ENCODE measurements at places on chromosomes 2 and 18.
A peak's percentile ranks its signal among the peaks of the same experiment; 100 is the strongest.

DNA sequence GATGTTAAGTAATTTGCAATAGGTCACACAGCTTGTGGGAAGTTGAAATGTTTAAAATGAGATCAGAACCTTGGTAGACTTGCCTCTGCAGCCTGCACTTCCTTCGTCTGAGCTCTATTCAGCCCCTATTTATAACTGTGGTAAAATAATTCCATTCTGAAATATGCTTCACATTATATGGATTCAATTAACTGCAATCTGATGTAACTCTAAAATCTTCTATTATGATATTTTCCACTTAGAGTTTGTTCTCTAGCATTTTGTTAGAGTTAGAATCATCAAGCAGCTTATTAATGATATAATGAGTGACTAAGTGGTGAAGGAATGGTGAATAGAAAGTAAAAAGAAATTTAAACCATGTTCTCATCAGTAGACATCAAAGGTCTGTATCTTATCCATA, 139.6 kb upstream of the ARHGAP28 start:
- no peaks in the 10 kb centered on the region for H3K27me3 ChIP-seq
- peaks cover 3% of the 10 kb centered on the region for H3K4me1 ChIP-seq
- H3K36me3 ChIP-seq = no peaks in the 10 kb centered on the region
- no peak overlapping the region for H3K27ac ChIP-seq
- no peak overlapping the region for H3K4me3 ChIP-seq

- DNase-seq = no peak
- H3K27ac ChIP-seq = no peak overlapping the region
- no peaks in the 10 kb centered on the region for H3K27me3 ChIP-seq
Observed at GRCh38 chr2:113080134-113080533, 12.4 kb downstream of the IL1F10 start.

- H3K27ac ChIP-seq = no peak overlapping the region
- no peak for DNase-seq
- no peaks in the 10 kb centered on the region for H3K4me1 ChIP-seq
- H3K36me3 ChIP-seq = no peaks in the 10 kb centered on the region
- no peaks in the 10 kb centered on the region for H3K27me3 ChIP-seq
Observed at GRCh38 chr2:155997538-155997937, 335.0 kb downstream of the NR4A2 start.

GRCh38 chr2:145919477-145919876, 1399.6 kb upstream of the ZEB2 start:
- no peaks in the 10 kb centered on the region for H3K27me3 ChIP-seq
- DNase-seq = no peak
- no peaks in the 10 kb centered on the region for H3K36me3 ChIP-seq
- no peak overlapping the region for H3K4me3 ChIP-seq
- H3K4me1 ChIP-seq = no peaks in the 10 kb centered on the region
- no peak overlapping the region for H3K27ac ChIP-seq

DNA sequence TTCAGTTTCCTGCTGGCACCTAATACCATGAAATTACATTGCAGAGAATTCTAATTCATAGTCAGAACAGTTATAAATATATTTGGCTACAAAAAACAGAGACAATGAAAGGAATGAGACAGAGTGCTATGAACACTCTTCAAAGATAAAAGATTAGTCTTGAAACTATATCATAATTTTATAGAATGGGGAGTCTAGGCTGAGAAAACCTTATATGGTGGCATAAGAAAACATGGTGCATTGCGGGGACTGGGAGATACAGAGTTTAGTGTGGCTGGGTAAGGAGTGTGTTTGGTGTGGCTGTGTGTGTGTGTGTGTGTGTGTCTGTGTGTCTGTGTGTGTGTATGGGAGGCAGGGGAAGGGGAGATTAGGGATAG, 64.5 kb upstream of the CTLA4 start:
- DNase-seq = no peak
- H3K4me1 ChIP-seq = no peaks in the 10 kb centered on the region
- H3K36me3 ChIP-seq = no peaks in the 10 kb centered on the region
- no peak overlapping the region for H3K4me3 ChIP-seq
- H3K27me3 ChIP-seq = no peaks in the 10 kb centered on the region

DNA sequence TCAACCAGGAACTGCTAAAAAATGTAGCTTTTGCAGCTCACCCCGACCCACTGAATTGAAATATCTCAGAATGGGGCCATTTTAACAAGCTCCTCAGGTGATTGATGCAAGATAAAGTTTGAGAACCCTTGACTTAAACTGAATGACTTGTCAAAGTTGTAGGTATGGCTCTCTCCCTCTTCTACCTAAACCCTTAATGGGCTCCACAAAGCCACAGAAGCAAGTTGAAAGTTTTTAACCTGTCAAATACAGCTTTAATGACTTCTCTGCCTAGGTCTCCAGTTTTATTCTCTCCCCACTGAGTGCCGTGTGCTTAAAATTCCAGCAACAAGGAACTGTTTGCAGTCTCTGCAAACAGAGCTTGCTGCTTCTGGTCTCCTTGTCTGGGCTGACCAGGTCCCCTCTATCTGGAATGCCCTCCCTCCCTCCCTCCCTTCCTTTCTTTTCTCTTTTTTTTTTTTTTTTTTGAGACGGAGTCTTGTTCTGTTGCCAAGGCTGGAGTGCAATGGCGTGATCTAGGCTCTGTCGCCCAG, 19.7 kb upstream of the RNF125 start:
- H3K36me3 ChIP-seq = no peaks in the 10 kb centered on the region
- H3K4me1 ChIP-seq = no peaks in the 10 kb centered on the region
- no peak for DNase-seq

DNA sequence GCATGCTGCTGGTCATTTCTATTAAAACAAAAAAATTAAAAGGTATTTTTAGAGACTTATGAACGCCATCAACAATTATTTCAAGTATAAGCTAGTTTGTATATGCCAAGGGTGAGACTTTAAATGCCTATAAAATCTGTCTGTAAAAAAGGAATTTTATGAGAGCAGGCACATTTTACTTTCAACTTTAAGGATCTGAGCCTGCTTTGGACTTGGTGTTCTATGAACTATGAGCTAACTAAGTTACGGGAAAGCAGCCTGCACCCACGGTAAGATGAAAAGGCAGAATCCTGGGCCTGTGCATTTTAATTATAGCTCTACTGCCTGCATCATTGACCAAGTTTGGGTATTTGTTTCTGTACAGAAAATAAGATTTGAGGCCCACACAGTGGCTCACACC, 95.4 kb downstream of the PLEKHM3 start:
- H3K36me3 ChIP-seq = no peaks in the 10 kb centered on the region
- DNase-seq = no peak
- H3K27me3 ChIP-seq = no peaks in the 10 kb centered on the region
- no peak overlapping the region for H3K4me3 ChIP-seq

- no peak overlapping the region for H3K27ac ChIP-seq
- no peak overlapping the region for H3K4me3 ChIP-seq
- H3K36me3 ChIP-seq = no peaks in the 10 kb centered on the region
Observed at GRCh38 chr18:62396967-62397366, 71.9 kb downstream of the TNFRSF11A start.

DNA sequence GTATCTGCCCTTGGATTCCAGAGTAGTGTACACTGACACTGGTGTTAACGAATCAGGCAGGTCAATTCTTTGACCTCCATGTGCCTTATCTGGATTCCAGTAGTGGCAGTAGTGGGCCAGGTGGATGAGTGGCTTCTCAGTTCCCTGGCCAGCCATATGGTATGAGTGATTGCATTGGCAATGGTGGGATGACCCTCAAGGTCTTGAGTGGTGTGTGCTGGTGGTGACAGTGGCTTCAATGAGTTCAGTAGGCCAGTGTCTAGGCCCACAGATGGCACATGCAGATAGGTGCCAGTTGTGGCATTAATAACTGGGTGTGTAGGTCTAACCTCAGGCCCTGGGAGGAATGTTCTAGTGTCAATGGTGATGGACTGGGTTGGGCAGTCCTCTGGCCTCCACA, 674.1 kb upstream of the NXPH2 start:
- no peaks in the 10 kb centered on the region for H3K36me3 ChIP-seq
- no peaks in the 10 kb centered on the region for H3K4me1 ChIP-seq
- no peak overlapping the region for H3K27ac ChIP-seq
- no peaks in the 10 kb centered on the region for H3K27me3 ChIP-seq
- no peak overlapping the region for H3K4me3 ChIP-seq

DNA sequence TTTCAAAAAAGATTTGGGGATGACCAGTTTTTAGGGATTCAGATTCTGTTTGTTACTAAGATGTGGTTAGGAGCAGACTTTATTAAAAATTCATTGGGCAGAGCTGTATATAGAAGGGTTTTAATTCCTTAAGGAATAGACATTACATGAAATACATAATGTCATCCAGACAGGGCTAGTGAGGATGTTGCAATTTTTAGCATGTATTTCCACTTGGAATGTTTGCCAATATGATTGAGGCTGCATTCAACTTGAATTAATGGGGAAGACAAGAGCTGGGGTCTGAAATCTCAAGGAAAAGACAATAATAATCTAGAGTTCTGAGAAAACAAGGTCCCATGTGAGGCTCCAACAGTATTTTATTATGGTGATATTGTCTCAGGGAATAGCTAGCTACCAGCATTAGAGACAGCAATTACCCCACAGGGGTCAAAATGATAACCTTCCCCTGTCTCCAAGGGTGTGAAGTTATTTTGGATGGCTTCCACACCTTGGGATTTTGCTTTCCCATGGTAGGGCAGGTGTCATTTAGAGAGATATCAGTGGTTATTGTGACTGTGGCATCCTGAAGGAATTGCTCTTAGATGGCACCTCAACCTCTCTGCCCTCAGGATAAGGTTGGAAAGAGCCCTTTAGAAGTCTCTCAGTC, 60.2 kb downstream of the VSNL1 start:
- DNase-seq = no peak
- H3K4me3 ChIP-seq = no peak overlapping the region
- no peak overlapping the region for H3K27ac ChIP-seq
- H3K27me3 ChIP-seq = no peaks in the 10 kb centered on the region
- peaks cover 8% of the 10 kb centered on the region for H3K4me1 ChIP-seq

- no peaks in the 10 kb centered on the region for H3K4me1 ChIP-seq
- H3K36me3 ChIP-seq = no peaks in the 10 kb centered on the region
- H3K27ac ChIP-seq = no peak overlapping the region
- H3K4me3 ChIP-seq = no peak overlapping the region
Observed at GRCh38 chr2:170820757-170821530, 4.3 kb downstream of the GAD1 start.

GRCh38 chr2:238203973-238204683, 633 bp upstream of the ILKAP start:
- H3K4me1 ChIP-seq = peaks cover 10% of the 10 kb centered on the region
- H3K27me3 ChIP-seq = no peaks in the 10 kb centered on the region
- peak overlapping the region; percentile 62 for H3K27ac ChIP-seq
- peaks cover 16% of the 10 kb centered on the region for H3K36me3 ChIP-seq
- peak overlapping the region; percentile 99 for H3K4me3 ChIP-seq

DNA sequence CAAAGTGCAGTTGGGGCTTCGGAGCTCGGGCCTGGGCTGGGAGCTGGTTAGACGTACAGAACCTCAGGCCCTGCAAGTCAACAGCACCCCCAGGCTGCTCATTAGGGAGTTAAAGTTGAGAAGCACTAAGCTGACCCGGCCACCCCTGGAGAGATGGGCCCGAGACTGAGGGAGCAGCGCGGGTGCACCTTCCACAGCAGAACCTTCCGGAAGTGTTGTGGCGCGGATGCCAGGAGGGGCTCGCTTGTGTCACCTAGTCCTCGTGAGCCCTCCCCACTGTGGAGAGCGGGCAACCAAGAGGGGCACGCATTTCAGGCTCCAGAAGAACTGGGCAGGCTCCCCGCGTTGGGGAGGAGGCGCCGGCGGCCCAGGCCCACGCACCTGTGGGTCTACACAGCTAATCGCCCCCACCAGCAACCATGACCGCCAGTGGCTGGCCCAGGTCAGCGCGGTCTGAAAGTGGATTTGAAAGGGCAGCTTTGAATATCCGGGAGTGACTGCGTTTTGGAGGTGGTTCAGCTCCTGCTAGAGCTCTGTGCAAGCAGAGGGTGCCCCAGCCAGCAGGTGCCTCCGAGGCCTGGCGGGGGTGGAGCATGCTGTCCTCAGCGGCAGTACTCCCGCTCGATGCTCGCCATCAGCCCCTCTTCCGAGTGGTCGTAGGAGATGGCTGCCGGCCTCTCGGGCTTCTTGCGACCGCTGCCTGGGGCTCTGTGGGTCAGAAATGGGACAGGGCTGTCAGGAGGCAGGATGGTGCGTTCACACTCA, 15.1 kb downstream of the KLF11 start:
- peak overlapping the region; percentile 74 for H3K27ac ChIP-seq
- no peak overlapping the region for H3K4me3 ChIP-seq
- no peaks in the 10 kb centered on the region for H3K27me3 ChIP-seq
- H3K4me1 ChIP-seq = peaks cover 13% of the 10 kb centered on the region
- no peak for DNase-seq

GRCh38 chr2:129118296-129118695, 799.6 kb upstream of the HS6ST1 start:
- no peaks in the 10 kb centered on the region for H3K27me3 ChIP-seq
- no peaks in the 10 kb centered on the region for H3K36me3 ChIP-seq
- no peaks in the 10 kb centered on the region for H3K4me1 ChIP-seq
- H3K4me3 ChIP-seq = no peak overlapping the region
- no peak for DNase-seq
- H3K27ac ChIP-seq = no peak overlapping the region

DNA sequence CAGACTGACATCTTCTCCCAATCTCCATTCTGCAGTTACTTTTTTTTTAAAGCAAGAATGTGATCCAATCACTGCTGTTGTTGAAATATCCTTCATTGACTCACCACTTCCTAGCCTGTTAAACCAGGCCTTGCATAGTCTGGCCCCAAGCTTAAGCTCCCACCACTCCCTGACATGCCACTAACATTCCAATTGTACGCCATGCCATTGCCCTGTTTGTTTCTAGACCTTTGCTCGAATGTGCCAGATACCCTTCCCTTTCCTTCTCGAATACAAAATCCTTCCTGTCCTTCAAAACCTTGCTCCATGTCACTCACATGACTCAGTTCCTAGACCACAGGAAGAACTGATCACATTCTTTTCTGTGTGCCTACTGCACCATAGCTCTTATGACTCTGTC, 224.2 kb downstream of the CYRIA start:
- no peak overlapping the region for H3K27ac ChIP-seq
- H3K4me3 ChIP-seq = no peak overlapping the region
- H3K4me1 ChIP-seq = no peaks in the 10 kb centered on the region
- no peaks in the 10 kb centered on the region for H3K36me3 ChIP-seq
- DNase-seq = no peak

DNA sequence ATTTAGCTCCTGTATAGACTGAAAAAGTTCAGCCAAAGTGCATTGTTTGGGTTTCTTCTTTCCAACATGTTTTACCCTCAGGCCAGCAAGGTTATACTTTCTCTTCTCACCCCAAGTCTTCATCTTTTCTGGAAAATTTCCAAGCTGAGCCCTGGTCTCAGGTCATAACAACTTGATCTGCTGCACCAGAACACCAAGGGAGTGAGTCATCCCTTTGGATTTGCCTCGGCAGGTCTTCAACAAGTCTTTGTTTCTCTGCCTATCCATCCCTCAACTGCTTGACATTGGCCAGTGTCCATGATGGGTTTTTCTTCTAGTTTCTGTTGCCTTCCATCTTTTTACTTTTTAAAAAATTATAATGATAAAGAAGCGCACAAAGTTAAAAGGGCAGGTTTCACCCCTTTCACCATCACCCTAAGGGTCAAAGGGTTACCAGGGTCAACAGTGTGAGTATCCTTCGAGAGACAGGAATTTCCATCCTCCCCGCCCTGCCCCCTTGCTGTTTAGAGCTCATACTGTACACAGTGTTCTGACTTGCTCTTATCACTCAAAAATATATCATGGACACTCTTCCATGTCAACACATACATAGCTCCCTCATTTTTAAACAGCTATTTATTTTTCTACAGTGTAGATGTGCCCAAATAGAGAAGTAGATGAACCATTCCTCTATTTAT, 5.7 kb upstream of the SPATS2L start:
- H3K4me3 ChIP-seq = no peak overlapping the region
- no peaks in the 10 kb centered on the region for H3K27me3 ChIP-seq
- peaks cover 42% of the 10 kb centered on the region for H3K4me1 ChIP-seq
- peak overlapping the region; percentile 84 for H3K27ac ChIP-seq
- H3K36me3 ChIP-seq = no peaks in the 10 kb centered on the region
- DNase-seq = peak; percentile 90

GRCh38 chr2:171084128-171084527, 76.6 kb downstream of the TLK1 start:
- no peak for DNase-seq
- no peak overlapping the region for H3K27ac ChIP-seq
- no peaks in the 10 kb centered on the region for H3K27me3 ChIP-seq
- H3K4me3 ChIP-seq = no peak overlapping the region
- H3K4me1 ChIP-seq = no peaks in the 10 kb centered on the region

Data from RWPE2 (cell line).